ENCODE measurements at places on chromosomes 2 and 18. TPM values are rescaled to one million over a fixed set of nuclear protein-coding genes. Genes with fewer than 3 reads are reported as not detected.

Gene DCDC2C
- total RNA-seq, result not detected

Gene ID2
- 109 TPM for total RNA-seq

Gene CCDC93
- 25.7 TPM for total RNA-seq

Gene RAD51AP2
- not detected for total RNA-seq

Gene CRYGD
- total RNA-seq, result not detected

Gene LHCGR
- not detected for total RNA-seq

Gene ALPP
- total RNA-seq, result not detected

Measured in aortic smooth muscle cell (primary cell).